ENCODE measurements at places on chromosomes 2 and 18.

GRCh38 chr18:25274926-25275325 is 77.0 kb downstream of the ZNF521 start:
- no peak for DNase-seq

- DNase-seq = no peak
Measured at GRCh38 chr18:67919316-67919715, 402.8 kb upstream of the DSEL start.

GRCh38 chr2:100720445-100720844 is 99.5 kb upstream of the NPAS2 start:
- DNase-seq = no peak

- no peak for DNase-seq
Measured at GRCh38 chr2:228699888-228700287, 518.4 kb upstream of the SPHKAP start.

GRCh38 chr2:138708682-138709241 is 71.4 kb downstream of the NXPH2 start:
- no peak for DNase-seq

DNA sequence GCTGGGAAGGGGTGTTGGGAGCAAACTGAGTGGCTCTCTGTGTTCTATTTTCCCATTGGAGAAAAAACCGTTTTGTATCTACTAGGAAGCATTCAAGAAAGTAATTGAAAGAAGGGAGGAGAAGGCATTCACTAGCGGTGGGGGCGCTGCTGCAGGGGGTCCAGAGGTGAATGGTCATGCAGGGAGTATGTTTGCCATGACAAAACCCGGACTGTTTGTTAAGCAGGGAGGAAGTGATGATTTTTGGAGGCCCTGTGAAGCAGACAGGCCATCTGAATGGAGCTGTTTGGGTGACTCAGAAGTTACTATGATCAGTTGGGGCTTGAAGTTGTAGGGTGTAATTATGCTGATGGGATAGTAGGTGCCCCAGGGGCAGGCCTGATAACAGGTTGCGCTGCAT is 7.0 kb downstream of the TAF4B start:
- DNase-seq = no peak

GRCh38 chr2:233922471-233922870 is 5.3 kb downstream of the TRPM8 start:
- DNase-seq = no peak

DNA sequence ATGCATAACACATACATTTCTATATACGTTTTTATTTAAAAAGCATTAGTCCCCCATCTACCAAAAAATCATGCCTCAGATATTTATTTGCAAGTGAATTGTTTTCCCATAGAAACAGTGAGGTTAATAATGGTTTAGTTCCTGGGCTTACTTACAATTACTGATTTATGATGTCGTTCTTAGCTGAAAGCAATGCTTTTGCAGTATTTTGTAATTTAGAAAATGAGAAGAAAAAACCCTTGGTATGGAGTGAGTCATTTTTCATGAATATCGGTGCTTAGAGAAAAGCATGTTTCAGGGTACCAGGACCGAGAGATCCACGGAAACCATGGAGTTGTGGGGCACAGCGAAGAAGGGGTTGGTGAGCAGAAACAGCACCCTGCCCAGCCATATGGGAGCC is 12.0 kb upstream of the CDK15 start:
- no peak for DNase-seq

GRCh38 chr2:201520201-201520600 is 68.7 kb downstream of the STRADB start:
- no peak for DNase-seq

GRCh38 chr2:219073413-219074129 is 12.8 kb upstream of the IHH start:
- DNase-seq = no peak

DNA sequence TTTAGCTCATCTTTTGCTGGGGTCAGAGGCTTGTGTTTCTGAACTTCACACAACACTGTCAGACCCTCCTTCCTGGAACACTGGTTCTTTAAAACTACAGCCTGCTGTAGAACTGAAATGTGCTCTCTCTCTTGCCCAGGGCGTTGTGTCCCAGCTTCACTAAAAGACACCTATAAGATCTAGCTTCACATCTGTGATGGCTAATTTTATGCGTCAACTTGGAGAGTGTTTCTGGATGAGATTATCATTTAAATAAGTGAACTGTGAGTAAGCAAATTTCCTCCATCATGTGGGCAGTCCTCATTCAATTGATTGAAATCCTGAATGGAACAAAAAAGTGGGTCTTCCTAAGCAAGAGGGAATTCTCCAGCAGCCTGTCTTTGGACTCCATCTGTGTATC is 140.3 kb downstream of the OSR1 start:
- DNase-seq = no peak

- DNase-seq = no peak
Measured at GRCh38 chr2:20674974-20675679, 8.2 kb downstream of the GDF7 start.

DNA sequence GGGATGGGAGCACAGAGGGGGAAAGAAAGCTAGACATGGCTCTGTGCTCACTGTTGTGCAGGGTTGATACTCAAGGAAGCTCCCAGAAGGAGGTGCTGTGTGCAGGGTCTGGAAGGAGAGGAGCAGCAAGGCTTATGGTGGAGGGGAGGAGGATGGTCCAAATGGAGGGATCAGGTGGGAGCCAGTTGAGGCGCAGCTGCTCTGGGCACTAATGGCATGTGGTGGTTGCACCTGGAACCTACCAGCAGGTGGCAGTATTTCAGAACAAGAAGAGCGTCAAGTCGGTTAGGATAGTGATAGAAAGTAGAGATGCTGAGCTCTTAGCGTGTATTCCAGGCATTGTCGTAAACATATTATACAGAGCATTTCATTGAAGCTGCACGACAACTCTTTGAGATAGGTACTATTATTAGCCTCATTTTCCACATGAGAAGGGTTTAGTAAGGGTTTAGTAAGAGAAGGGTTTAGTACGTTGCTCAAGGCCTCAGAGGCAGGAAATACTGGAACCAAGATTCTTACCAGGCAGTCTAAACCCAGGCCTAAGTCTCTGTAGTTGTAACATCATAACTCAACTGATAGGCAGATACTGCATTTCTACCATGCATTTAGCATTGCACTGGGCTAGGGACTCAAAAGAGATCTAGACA is 223.7 kb downstream of the CYP26B1 start:
- peak; percentile 29 for DNase-seq

- no peak for DNase-seq
Measured at GRCh38 chr2:208049441-208049840, 24.1 kb upstream of the PLEKHM3 start.

GRCh38 chr18:48324651-48325050 is 84.5 kb downstream of the ZBTB7C start:
- no peak for DNase-seq

- no peak for DNase-seq
Measured at GRCh38 chr2:76378140-76378539, 667.4 kb upstream of the GCFC2 start.

- DNase-seq = no peak
Measured at GRCh38 chr2:207318181-207318628, 152.5 kb upstream of the KLF7 start.

- DNase-seq = no peak
Measured at GRCh38 chr2:151931756-151932155, 103.5 kb upstream of the ARL5A start.

GRCh38 chr2:131039535-131039907 is 53.7 kb downstream of the FAM168B start:
- no peak for DNase-seq
